ENCODE measurements at places on chromosomes 6 and 20. TPM values are rescaled to one million over a fixed set of nuclear protein-coding genes. Genes with fewer than 3 reads are reported as not detected.

DNA sequence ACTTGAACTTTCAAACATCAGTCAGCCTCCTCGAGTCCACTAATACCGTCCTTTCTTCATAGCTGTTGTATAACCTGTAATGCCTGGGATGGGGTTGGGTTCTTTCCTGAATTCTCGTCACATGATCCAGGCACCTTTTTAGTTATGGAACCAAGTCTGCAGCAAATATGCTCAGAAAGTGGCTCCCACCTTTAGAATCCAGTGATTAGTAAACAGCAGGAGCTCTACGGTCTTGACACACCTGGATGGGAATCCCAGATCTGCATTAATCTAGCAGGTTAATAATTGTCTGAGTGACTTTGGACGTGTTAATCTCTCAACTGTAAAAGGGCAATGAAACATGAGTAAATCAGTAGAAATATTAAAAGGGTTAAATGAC is 729 bp upstream of the ZHX3 start:
- no peak for DNase-seq

DNA sequence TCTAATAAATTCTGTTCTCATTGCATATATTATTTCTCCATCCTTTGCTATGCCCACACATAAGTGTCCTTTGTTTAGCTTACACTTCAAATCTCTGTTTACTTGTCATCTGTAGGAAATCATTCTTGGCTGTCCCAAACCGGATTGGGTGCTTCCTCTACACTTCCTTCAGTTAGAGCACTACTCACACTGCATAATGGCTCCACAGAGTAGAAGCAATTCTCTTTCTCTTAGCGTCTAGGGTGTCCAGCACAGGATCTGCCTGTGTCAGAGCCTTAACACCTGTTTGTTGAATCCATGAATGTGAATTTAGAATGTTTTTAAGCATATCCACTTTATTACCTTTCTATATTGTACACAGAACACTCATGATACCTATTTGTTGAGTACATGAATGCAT is 87.0 kb upstream of the BMP2 start:
- no peak for DNase-seq

DNA sequence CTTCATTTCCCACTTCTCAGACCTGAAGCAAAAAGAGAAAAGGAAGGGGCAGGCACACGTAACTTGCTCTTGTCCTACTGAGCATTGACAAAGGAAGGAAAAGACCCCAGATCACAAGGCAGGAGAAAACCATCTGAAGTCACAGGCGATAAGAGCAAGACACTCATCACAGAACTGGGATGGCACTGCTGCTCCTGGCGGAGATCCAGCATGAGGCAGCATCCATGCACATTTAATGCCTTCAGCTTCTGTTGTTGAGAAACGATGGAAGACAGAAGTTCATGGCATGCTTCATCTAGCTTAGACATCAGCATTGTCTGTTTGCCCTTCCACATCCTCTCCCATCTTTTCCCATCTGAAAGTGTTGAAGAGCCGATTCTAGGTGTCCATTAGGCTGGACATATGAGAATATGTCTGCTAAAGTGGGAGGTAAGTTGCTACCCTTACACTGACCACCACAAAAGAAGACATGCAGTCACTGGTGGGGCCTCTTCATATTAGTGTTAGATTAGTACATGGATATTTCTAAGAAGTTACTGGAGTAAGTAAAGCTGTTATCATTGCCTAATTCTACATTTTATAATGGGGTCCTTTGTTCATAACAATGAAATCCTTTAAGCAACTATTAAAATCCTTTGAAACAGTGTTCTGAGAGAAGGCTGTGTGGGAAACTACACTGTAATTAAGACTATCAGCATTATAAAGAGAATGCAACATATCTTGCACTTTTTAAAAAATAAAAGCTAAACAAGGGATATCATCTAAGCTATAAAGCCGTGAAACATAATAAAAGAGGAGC is 618.5 kb downstream of the C6orf118 start:
- no peak for DNase-seq

GRCh38 chr20:8231038-8231437 is 99.0 kb downstream of the PLCB1 start:
- no peak for DNase-seq

Gene CYP21A2
- total RNA-seq: 0.30 TPM

Gene HMGCLL1
- 2.2 TPM for total RNA-seq

Gene WFDC8
- not detected for total RNA-seq

Gene SPATA25
- total RNA-seq: 2.0 TPM
